Trophoblast cell (in vitro differentiated cells and primary cell): ENCODE measurements at places on chromosomes 16 and 17.

GRCh38 chr17:49861150-49861884 is 13.4 kb upstream of the TAC4 start:
- DNase-seq: peak; percentile 88

DNA sequence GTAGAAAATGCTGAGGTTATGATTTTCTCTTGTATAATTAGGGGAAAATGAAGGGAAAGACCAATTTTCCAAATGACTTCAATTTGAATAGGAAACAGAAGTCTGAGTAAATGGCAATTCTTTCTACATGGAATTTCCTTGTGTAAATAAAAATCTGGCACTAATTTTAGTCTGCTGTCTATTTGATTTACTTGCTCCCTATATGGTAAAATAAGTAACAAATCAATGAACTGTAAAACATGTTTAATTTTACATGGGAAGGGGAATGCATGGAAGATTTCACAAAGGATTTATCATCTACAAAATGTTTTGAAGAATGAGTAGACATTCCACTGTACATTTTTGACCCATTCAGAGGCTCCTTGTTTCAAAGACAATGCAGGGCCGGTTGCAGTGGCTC is 811.6 kb upstream of the GOT2 start:
- DNase-seq: no peak

DNA sequence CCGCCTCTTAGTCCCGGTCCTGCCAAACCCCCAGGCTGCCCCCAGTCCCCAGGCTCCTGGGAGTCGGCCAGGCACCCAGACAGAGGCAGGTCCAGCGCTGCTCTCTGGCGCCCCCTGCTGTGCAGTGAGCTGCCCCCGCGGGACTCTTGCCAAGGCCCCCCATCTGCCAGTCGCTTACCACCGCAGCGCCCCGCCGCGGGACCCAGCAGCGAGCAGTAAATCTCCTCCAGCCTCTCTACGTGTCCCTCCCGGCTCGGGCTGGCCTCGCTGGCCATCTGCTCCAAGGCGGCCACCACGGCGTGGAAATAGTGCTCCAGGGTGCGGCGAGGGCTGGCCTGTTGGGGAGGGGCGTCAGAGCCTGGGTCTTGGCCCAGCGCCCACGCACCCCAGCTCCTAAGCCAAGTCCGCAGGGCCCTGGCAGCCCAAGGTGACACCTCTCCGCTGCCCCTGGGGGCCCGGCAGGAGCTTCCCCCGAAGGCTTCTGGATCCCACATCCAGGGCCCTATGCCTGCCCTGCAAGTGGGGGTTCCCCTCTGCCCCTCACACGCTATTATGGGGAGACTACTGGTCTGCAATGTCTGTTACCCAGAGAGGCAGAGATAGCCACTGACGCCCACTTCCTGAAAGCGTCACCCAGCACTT is 33.7 kb upstream of the MFSD6L start:
- DNase-seq: peak; percentile 32

- peak; percentile 25 for DNase-seq
Observed at GRCh38 chr16:88558457-88559442, 11.5 kb upstream of the ZC3H18 start.

DNA sequence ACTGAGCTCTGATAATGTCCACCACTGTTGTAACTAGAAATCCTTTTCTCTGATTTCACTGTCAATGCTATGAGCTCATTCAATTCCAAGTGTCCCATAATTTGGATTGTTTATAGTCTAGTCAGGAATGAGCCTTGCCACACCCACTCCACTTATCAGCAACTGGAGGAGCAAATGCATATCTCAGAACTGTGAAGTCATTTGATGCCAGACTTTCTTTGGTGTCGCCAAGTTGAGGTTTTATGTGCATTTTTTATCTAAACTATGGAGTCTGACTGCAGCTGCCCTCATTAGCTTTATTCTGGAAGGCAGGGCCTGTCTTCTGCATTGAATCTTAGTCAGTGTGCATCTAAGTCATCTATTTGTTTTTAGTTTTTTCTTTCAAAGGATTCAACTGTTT is 361.3 kb downstream of the PMP22 start:
- DNase-seq: peak; percentile 71

DNA sequence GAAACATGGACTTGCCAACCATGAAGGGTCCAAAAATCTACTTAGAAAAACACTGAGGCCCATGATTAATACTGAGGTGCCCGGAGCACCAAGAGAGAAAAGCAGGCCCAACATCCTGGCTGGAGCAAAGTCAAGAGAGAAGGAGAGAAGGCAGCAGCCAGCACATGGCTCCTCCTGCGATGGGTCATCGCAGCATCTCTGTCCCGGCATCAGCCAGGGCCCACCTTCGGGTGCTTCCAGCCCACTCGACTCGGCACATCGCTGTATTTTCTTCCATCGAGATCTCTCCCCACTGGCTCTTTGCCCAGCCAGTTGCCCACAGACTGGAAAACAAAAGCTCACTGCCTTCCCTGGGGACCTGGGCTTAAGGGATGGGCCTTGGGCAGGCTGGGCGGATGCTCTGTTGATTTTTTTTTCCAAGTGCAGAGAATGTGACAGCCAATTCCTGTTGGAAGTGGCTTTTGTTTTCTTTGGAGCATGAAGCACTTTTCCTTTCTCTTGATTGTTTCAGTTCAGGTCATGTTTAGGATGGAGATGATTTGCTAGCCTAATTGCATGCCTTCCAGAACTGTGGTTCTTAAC is 58.1 kb downstream of the CYB5B start:
- DNase-seq: no peak

- DNase-seq: no peak
Observed at GRCh38 chr17:8148560-8148959, 3.6 kb downstream of the PER1 start.

DNA sequence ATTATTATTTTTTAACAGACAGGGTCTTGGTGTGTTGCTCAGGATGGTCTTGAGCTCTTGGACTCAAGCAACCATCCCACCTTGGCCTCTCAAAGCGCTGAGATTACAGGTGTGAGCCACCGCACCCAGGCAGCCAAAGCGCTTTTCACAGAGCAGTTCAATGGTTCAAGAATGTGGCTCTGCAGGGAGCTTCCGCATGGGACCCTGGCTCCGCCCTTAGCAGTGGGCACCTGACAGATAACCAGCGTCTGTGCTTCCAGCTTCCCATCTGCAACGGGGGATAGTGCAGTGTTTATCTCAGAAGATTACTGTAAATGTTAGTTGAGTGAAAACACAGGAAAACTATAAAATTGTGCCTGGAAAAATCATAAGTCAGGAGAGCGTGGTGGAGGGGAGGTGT is 99.4 kb downstream of the KCNJ12 start:
- no peak for DNase-seq

DNA sequence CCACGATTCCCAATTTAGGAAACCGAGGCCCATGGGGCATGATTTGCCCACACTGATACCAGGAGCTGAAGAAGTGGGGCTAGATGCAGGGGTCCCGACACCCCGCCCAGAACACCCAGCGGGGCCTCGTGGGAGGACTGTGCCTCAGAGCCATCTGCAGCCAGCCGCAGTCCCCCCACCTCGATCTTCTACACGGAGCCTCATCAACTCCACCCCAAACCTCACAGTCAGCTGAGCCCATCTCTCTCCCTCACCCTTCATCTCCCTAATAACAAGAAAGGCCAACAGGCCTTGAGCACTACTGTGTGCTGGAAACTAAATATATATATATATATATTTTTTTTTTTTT is 4.2 kb downstream of the ITGAE start:
- DNase-seq: no peak

DNA sequence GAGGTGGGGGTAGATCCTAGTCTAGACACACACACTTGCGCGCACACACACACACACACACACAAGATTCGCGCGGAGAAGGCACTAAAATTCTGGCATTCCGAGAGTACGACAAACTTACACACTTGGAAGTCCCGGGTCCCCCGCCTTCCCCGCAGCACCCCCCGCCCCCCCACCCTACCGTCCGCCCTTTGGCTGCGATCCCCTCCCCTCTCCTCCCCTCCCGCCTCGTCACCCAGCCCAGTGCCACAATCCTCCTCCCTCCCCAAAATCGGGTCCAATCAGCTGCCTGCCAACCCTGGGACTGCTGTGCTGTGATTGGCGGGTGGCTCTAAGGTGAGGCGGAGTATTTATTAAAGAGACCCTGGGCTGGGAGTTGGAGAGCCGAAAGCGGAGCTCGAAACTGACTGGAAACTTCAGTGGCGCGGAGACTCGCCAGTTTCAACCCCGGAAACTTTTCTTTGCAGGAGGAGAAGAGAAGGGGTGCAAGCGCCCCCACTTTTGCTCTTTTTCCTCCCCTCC is at the start of gene SOX9:
Gene SOX9 (plus strand): TSS at position 379 of the 522 bp plus-strand sequence. CDS start 372 bp downstream, outside the sequence.
- DNase-seq: no peak

GRCh38 chr17:36485805-36486203 is 677 bp upstream of the ZNHIT3 start:
- no peak for DNase-seq

GRCh38 chr17:51764387-51764971 is 394.0 kb downstream of the CA10 start:
- peak; percentile 3 for DNase-seq

DNA sequence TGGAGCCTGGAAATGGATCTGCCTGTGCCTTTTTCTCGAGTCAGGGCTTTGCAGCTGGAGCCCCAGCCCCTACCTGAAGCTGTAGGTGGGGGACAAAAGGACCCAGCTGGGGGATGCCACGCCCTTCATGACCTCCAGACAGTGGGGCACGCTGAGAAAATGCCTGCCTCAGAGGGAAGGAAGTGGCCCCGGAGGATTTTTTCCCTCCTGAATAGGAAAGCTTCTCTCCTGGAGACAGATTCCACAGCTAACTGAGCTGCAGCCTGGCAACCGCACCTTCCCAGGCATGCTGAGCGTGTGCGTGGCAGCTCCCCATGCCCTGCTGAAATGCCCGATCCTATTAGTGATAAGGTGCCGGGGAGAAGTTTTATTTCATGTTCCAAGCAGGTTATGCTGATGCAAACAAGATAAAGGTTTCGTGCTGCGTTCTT is 58.0 kb downstream of the AIPL1 start:
- DNase-seq: no peak

GRCh38 chr16:13171313-13171712 is 269.9 kb downstream of the SHISA9 start:
- no peak for DNase-seq

DNA sequence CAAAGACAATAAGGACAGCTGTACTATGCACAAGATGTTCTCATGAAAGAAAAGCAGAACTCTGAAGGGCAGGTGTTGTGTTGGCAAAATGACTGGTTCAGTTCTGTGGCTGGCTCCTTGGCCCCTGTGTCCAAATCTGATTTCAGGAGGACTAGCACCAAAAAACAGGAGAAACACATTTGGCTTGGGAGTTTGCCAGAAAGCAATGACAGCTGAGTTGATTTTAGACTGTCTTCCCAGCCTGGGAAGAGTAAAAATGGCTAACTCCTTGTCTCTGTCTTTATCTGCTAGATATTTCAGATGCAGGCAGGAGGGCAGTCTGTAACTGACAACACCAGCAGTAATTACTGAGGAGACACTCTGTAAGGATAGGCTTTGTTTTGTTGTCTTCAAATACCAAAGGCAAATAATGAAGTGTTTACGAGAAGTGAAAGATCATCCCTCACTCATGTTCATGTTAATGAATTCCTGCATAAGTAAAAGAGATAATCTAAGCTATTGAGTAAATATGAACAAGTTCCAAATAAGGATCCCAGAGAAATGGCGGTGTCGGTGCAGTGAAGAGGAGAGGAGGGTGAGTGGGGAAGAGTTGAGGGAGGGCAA is 989.0 kb downstream of the CDH11 start:
- no peak for DNase-seq
